Fibroblast of lung (primary cell): ENCODE measurements at places on chromosomes 16 and 17. TPM values are rescaled to one million over a fixed set of nuclear protein-coding genes. Genes with fewer than 3 reads are reported as not detected.

CX3CL1 gene
- under 0.01 TPM in 1 of 2 replicates, not detected in the other for total RNA-seq

- DNase-seq: no peak
Observed at GRCh38 chr17:58414596-58414997, 2.7 kb downstream of the RNF43 start.

DNA sequence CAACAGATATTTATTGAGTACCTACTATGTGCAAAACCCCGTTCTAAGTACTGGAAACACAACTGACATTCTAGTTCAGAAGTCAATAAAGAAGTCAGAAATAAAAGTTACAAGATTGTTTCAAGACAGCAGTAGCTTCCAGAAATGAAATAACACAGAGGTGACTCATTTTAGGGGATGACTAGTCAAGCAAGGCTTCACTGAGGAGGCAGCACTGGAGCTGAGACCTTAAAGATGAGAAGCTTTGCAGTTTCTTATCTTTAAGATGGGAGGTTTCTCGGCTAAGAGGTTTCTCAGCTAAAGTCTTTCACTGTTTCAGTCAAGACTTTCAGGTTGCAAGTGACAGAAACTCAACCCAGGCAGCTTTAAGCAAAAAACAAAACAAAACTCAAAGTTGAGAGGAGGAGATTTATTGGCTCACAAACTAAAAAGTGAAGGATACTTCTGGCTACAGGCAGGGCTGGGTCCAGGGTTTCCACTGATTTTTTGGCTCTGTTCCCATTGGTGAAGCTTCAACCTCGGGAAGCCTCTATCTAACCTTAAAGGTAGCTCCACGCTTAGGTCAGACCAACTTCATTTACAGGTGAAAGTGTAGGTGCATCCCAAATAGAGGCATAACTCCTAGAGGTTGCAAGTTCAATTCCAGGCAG is 7.4 kb upstream of the MMP2 start:
- DNase-seq: peak; percentile 92

- DNase-seq: no peak
Observed at GRCh38 chr16:87792205-87792565, 26.4 kb upstream of the KLHDC4 start.

PIP4K2B gene
- 38.5 and 43.8 TPM in 2 replicates for total RNA-seq

- no peak for DNase-seq
Observed at GRCh38 chr17:70872103-70872502, 702.8 kb downstream of the KCNJ2 start.

SAMD14 gene
- total RNA-seq: 2.1 and 2.3 TPM in 2 replicates

- no peak for DNase-seq
Observed at GRCh38 chr17:59332749-59333377, 1.4 kb downstream of the YPEL2 start.

DNA sequence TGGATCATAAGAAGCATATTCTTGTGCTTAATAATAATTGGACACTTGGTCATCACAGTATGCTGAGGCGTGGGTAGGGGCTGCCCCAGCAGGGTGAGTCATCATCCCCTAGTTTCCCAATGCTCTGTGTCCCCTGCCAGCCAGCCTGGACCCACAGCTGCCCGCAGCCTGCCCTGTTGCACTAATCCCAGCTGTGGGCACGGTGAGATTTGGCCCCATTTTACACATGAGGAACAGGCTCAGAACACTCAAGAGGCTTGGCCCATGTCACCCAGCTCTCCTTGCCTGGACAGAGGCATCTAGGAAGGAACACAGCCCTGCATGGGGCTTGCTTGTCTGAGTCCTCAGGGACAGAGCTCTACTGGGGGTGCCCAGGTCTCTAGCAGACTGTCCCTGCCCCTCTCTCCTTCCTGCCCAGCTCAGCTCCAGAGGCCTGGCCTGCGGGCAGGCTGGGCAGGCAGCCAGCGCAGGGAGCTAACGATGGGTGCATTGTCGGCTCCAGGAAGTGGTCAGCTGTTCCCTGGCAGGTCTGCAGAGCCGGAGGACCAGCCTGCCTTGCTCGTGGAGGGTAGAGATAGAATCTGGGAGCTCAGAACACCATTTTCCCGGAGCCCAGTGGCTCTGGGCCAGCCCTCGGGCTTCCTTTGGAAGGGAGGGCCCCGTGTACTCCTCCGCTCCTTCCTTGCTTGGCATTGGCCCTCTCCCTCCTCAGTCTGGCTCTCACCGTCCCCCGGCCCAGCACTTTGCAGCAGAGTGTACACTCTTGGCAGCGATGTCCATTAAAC is 189.4 kb downstream of the RAB11FIP4 start:
- DNase-seq: peak; percentile 93

RHBDF1 gene
- 32.9 and 53.8 TPM in 2 replicates for total RNA-seq

NPTX1 gene
- 3.3 and 31.2 TPM in 2 replicates for total RNA-seq

DNA sequence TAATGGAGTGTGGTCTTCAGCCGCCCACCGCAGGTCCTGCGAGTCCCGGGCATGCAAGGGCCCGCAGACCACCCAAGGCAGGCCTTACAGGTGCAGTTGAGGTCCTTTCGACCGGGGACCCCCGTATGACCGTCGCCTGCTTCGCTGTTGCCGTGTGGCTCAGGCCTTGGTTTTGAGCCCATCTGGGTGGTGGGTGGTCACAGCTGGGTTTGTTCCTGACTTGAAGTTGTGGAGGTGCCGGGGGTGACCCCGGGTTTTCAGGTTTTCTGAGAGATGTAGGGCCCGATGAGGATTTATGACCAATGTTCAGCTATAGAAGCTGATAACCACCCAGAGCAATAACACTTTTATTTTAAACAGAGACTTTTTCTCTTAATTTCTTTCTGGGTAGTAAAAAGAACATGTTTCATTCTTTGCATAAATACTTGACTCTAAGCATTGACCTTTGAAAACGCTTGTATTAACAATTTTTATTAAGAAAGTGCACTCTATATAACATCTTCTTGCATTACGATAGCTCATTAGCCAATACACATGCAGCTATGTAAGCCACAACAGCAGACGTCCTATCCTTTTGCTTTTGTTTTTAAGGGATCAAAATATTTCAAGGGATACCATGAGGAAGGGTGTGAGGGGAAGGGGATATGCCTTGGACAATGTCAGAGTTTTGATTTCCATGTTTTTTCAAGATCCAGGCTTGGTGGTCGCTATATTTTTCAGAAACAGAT is 1.9 kb downstream of the FOXL1 start:
- peak; percentile 69 for DNase-seq

KRT39 gene
- 0.26 and 0.33 TPM in 2 replicates for total RNA-seq

DNA sequence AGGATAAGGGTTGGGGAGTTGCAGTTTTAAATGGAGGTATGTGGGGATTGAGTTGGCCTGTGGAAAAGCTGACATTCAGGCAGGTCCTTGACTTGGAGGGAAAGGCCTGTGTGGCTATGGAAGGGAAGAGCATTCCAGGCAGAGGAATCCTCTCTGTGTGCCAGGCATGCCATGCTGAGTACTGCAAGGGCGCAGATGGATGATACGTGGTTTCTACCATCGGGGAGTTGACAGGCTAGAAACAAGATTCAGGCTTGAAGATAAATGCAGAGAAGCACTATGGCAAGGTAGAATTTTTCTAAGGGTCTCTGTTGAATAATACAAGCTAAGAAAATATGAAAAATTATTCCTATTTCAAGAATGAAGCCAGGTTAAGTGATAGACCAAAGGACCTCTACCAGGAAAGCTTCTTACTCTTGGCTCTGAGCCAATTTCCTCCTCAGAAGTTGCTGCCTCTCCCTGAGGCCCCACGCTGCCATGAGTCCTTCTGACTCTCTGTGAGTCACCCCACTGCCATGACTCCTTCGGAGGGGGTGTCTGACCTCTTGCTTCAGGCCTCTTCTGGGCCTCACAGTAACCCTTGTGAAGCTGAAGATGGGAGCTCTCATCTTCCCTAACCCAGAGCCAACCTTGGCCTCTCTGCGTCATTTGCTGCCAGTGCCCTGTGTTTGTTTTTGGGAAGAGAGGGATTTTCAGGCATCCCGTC is 75.8 kb downstream of the WNT3 start:
- DNase-seq: peak; percentile 88

- no peak for DNase-seq
Observed at GRCh38 chr16:9091867-9092281, 430 bp downstream of the HAPSTR1 start.

KDM6B gene
- total RNA-seq: 9.4 and 12.3 TPM in 2 replicates

DNA sequence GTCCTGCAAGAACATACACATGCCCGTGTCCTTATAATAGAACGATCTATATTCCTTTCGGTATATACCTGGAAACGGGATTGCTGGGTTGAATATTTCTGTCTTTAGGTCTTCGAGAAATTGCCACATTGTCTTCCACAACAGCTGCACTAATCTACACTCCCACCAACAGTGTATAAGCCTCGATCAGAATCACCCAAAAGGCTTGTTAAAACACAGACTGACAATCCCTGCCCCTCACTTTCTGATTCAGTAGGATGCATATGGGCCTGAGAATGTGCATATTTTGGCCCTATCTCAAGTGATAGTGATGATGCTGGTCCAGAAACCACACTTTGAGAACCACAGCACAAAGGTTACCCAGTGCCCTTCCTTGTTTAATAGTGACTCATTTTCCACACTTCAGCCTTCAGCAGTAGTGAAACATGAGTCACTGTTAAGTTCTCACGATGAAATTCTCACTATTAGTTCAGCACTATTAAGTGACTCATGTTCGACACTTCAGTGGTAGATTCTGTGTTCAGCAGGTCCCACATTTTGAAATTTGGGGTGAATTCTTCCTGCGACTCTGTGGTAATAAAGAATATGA is 215.6 kb downstream of the GRIN2A start:
- DNase-seq: peak; percentile 80

GRCh38 chr16:79600638-79601091 is at the start of gene MAF:
Gene MAF, minus strand, starts transcription at chr16:79600737. Its CDS starts 835 bp downstream, at chr16:79599902.
- DNase-seq: peak; percentile 96

GRCh38 chr17:59617156-59617732 is 2.5 kb upstream of the CLTC start:
- peak; percentile 41 for DNase-seq

GRIN2C gene
- total RNA-seq: 0.26 and 0.50 TPM in 2 replicates

DNA sequence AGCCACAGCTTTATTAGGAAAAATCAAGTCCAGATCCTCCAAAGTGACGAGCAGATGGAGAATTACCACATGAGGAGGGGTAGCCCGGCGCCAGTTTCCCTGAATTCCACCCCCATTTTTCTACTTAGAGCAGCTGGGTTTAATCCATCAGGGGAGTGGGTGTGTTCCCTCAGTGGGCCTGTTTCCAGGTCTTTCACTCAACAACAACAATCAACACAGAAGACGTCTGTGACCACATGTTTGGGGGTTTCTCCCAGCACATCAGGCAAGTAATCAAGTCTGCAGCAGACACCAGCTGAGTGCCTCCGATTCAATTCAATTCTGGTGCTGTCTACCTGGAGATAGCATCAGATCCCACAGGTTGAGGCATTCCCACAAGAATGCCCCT is 6.8 kb downstream of the SLC6A2 start:
- DNase-seq: no peak

- DNase-seq: no peak
Observed at GRCh38 chr17:10622617-10623485, 34.3 kb downstream of the MYH3 start.

MRPL38 gene
- 30.8 and 36.0 TPM in 2 replicates for total RNA-seq

HBM gene
- total RNA-seq: not detected in 2 replicates

CCL18 gene
- total RNA-seq: not detected in 2 replicates

GRCh38 chr16:24896439-24896838 is 50.7 kb downstream of the SLC5A11 start:
- no peak for DNase-seq

ZNF286A gene
- 45.9 and 65.0 TPM in 2 replicates for total RNA-seq

SHBG gene
- 0.26 and 0.33 TPM in 2 replicates for total RNA-seq

- DNase-seq: no peak
Observed at GRCh38 chr17:43974382-43975266, 20.9 kb upstream of the PYY start.
